Small intestine (tissue), 16 donors: ENCODE measurements at places on chromosomes 7 and 10.

- no peak for DNase-seq
Measured at GRCh38 chr10:23965880-23966279, 243.1 kb upstream of the KIAA1217 start.

DNA sequence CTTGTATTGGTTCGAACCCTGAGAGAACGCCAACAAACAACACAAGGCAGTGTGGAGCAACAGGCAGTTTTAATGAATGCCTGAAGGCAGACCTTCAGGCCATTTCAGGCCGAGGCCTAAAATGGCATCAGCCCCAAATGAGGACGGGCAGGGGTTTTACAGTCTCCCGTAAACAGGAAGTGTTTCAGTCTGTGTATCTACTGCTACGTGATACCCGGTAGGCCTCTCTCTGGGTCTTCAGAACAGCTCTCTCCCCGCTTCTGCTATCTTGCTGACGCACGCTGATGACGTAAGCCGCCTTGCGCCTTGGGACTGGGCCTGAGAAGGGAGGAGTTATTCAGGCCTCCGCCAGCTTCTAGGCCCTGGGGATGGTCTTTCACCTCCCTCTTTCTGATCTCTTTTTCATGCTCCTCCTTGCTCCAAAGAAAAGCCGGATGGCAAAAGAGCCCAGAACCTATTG lies 67.7 kb downstream of the ST8SIA6 start:
- no peak for DNase-seq

GRCh38 chr7:50359258-50359994 lies 54.9 kb downstream of the IKZF1 start:
- DNase-seq: no peak

DNA sequence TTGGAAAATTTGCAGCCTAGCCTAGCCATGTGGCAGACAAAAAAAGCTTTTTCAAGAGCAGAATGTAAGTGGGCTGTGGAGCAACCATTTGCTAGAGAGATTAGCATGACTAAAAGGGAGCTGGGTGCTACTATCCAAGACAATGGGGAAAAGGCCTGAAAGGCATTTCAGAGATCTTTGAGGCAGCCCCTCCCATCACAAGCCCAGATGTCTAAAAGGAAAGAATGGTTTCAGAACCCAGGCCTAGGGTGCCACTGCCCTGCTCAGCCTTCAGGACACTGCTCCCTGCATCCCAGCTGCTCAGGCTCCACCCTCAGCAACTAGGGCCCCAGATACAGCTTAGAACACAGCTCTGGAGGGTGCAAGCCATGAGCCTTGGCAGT lies 24.7 kb downstream of the PNLIPRP3 start:
- no peak for DNase-seq

DNA sequence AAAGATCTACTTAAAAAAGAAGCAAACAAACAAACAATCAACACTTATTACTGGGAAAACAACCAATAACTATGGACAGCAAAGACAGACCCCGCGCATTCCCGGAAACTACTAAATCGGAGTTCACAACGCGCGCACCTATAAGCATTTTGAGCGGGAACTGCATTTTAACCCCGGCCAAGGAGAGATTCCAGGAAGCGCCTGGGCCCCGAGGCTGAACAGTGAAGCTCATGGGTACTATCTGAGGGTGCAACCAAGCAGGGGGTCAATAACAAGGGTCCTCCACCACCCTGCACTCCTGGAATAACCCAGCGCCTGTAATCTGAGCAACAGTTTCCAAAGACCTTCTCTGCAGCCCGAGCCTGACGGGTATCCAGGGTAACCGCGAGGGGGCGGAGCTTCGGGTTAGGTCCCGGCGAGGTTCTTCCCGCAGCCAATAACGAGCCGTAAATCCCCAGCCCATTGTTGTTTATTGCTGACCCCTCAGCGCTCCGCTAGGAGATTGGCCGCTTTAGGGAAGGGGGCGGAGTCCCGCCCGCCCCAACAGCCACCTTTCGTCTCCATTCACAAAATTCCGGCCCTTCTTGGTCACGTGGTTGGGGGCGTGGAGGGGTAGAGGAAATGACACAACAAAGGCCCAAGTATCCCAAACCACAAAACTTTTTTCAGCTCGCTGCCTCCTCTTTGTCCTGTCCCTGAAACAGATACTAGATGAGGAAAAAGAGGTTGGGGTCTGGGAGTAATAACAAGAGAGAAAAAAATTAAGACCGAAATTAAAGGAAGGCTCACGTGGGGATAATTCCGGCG lies 1.7 kb upstream of the ETV1 start:
- DNase-seq: peak; percentile 95

- DNase-seq: no peak
Measured at GRCh38 chr10:110387617-110387982, 82.9 kb upstream of the SMNDC1 start.

- no peak for DNase-seq
Measured at GRCh38 chr7:51011710-51012350, 229.1 kb upstream of the GRB10 start.

GRCh38 chr10:80646366-80646765 lies 108.7 kb downstream of the SH2D4B start:
- DNase-seq: no peak

- no peak for DNase-seq
Measured at GRCh38 chr7:137417464-137417863, 73.9 kb upstream of the PTN start.

GRCh38 chr10:484441-484924 lies 205.0 kb downstream of the DIP2C start:
- DNase-seq: no peak

- DNase-seq: no peak
Measured at GRCh38 chr10:75652146-75652740, 220.8 kb downstream of the LRMDA start.

DNA sequence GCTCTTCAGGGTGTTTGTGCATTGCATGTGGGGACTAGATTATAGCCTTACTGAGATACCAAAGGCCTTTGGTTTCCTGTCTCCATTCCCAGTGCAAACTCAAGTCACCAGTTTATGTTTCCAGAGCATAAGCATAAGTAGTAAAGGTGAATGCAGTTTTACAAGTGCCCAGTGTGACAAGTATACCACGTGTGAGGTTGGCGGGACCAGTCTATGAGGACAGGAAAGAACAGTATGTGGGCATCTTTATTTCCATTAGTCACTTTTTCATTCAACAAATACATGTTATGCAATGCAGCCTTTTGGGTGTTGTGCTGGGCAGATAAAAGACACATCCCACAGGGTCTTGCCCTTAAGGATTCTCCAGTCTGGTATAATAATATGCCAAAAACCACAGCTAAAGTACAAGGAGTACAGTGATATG lies 146.5 kb downstream of the ARID5B start:
- DNase-seq: peak; percentile 45

GRCh38 chr10:110138197-110138812 lies 69.1 kb upstream of the MXI1 start:
- peak; percentile 68 for DNase-seq

DNA sequence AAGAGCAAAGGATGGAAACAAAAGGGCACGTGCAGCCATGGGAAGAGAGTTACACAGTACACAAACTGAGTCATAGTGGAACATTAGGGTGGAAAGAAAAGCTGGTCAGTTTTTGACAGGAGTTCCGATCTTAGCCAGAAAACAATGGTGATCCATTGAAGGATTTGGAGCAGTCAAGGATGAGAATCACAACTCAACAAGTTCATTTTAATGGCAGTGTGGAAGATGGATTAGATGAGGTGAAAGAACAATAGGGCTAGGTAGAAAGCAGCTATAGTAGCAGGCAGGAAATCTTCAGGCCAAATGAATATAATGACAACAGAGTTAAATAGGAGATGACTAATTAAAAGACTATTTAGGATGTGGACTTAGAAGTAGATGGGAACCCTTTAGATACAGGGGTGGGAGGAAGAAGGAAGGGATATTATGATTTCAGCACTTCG lies 136.3 kb downstream of the DOCK4 start:
- no peak for DNase-seq

DNA sequence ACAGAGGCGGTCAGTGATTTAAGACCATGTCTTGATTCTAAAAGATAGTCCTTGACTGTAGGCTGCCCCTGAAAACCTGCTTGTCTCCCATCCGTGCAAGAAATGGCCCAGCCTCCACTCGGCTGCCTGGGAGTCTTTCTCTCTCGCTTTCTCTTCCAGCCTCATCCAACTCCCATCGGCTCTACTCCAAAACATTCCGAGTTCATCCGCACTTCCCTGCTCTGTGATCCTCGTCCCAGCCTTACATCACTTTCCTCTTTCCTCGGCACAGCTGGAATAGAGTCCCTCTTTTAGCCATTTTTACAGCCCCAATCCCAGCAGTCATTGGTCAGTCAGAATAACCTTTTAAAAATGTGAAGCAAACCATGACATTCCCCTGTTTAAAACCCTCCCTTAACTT lies 135.1 kb downstream of the TAX1BP1 start:
- DNase-seq: no peak

DNA sequence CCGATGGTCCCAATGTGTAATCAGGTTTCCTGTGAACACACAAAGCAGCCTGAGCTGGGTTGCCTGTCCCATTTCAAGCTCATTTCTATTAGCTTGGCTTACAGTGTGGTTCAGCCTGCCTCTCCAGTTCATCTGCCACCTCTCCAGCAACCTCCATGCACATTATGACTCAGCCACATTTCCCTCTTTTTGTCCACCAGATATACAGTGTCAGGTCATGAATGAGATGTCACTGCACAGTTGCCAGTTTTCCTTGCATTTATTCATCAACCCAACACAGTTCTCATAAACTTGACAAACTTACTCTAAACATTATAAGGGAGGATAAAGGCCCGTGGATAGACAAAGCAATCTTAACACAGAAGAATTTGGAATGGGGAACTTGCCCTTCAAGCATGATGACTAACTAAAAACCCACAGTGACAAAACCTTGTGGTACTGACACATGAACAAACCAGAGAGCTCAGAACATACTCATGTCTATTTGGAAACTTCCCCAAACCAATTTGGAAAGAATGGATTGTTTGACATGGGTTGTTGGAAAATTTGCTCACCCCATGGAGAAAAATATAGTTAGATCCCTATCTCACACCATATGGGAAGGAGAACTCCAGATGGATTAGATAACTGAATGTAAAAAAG lies 2.5 kb upstream of the CFAP58 start:
- no peak for DNase-seq

DNA sequence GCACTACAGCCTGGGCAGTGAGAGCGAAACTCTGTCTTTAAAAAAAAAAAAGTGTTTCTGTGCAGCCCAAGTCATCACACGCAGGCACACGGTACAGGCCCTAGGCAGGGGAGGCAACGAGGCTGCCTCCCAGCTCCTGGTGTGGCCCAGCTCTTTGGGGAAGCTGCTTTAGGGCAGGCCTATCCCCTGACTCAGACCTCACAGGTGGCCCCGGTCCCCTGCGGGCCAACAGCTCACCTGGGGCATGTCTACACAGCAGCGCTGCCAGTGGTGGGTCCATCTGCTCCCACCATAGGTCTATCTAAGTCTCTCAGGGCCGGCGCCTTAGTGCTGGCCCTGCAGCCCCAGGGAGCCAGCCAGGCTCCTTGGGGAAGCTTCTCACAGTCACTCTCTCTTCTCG lies 31.4 kb downstream of the ZAN start:
- DNase-seq: no peak

GRCh38 chr7:1015196-1016121 lies 28.9 kb upstream of the GPR146 start:
- no peak for DNase-seq

DNA sequence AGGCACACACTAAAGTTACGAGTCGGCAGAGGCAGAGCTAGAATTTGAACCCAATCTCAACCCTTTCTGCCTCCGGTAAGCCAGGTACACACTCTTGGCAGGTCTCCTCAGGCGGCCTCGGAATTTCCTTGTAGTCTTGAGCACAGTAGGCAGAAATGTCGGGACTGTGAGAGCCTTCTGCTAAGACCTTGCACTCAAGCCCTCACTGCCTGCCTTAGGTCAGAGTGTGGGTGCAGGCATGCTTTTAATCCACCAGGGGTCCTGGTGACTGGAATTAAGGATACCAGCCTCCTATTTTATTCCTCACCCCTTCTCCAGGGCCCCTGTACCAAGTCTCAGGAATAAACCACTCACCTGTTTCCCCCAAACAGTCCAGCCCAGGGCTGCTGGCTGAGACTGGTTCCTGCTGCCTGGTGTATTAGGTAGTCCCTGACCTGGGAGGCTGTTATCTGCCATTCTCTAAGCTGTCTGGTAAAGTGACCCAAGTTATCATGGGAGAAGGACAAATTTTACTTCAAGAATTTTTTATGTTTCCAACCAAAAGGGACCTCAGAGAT lies 855 bp downstream of the ATP6V1F start:
- DNase-seq: peak; percentile 74

- DNase-seq: no peak
Measured at GRCh38 chr10:77160679-77161078, 476.9 kb downstream of the KCNMA1 start.

GRCh38 chr10:12587451-12587888 lies 238.1 kb downstream of the CAMK1D start:
- peak; percentile 11 for DNase-seq

GRCh38 chr10:20502903-20503585 lies 394.1 kb downstream of the NEBL start:
- DNase-seq: no peak

DNA sequence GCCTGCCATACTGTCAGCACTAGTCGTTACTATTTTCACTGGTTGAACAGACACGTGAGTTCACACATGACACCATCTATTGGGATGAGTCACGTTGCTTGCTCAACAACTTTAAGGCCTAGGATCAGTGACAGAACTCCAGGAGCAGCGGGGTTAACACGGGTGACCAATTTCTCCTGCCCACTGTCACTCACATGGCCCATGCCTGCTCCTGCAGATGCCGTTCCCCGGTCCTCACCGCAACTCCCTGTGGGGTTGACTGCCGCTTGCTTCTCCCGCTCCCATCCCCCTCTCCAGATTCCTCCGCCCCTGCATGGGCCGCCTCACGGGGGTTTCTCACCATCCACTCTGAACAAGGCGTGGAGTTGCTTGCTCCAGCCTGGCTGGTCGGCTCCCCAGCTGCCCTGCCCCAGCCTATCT lies 128.2 kb downstream of the TAX1BP1 start:
- DNase-seq: no peak

GRCh38 chr7:12244694-12245093 lies 33.6 kb downstream of the TMEM106B start:
- no peak for DNase-seq

DNA sequence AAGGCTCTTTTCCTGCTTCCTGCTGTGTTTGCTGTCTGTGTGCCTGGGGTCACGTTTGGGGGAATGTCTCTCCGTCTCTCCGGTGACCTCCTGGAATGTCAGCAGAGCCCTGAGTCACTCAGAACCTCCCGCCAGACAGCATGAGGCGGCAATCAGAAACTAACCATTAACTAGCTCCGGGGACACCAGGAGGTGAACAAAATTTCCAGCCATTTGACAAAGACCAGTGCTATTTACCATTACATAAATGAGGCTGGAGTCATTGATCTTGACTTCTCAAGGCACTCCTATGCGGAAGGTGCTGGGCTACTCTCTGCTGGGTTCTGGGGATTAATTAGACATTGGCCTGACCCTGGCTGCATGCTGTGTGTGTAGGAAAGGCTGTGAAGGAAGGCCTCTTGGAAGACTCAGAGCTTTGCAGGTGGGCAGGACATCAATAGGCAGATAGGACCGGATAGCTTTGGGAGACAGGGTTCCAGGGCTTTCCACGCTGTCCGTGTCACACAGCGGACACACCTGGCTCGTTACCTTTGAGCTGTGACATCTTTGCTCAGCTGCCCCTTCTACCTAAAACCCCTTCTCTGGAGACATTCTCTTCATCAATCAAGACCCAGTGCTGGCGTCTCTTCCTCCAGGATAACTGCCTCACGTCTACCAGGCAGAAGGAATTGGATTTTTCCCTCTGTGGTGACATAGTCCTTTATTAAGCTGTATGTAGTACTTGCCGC lies 77.0 kb downstream of the PFKFB3 start:
- DNase-seq: peak; percentile 76

- DNase-seq: no peak
Measured at GRCh38 chr7:33720870-33721269, 184.5 kb upstream of the BMPER start.

GRCh38 chr7:94059746-94060145 lies 55.6 kb upstream of the BET1 start:
- no peak for DNase-seq
